ENCODE measurements at places on chromosomes 13 and 19. TPM values are rescaled to one million over a fixed set of nuclear protein-coding genes. Genes with fewer than 3 reads are reported as not detected.
A peak's percentile ranks its signal among the peaks of the same experiment; 100 is the strongest.

Gene CEACAM16
- total RNA-seq, result not detected

Gene KIR3DL1
- not detected for total RNA-seq

DNA sequence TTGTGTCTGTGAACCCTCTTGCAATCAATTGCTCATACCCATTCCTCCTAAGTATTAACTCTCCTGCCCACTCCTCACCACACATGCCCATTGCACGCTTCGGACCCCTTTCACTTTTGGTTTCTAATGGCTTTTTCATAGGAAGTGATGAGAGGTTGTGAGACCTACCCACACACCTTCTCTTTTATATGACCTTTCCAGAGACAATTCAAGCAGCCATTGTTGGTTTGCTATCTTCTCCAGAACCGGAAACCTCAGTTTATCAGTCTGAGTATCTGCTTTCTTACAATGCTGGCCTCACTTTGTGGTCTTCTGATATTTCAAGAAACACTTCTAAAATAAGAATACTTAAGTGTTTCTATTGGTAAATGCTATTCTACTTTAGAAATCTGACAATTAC lies 1550.8 kb upstream of the SLC10A2 start:
- no peak for DNase-seq

DNA sequence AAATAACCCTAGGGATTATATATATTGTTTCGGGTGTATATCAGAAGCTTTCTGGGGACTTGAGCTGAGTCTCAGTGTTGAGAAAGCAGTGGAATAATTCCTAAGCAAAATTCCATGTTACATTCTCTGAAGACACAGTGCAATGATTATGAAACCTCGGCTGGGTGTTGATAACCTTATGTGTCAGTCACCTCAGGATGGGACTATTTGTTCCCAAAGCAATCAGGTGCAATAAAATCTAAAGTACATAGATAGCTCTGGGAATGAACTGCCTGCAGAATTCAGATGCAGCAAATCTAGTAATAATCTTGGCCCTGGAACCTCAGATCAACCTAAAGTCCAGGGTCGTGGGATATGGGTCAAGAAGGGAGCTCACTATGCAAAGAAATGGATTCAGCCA lies 53.0 kb downstream of the EDNRB start:
- DNase-seq, result no peak

Gene B3GNT3
- total RNA-seq, result 17.3 TPM

Gene CDK8
- total RNA-seq, result 16.9 TPM

DNA sequence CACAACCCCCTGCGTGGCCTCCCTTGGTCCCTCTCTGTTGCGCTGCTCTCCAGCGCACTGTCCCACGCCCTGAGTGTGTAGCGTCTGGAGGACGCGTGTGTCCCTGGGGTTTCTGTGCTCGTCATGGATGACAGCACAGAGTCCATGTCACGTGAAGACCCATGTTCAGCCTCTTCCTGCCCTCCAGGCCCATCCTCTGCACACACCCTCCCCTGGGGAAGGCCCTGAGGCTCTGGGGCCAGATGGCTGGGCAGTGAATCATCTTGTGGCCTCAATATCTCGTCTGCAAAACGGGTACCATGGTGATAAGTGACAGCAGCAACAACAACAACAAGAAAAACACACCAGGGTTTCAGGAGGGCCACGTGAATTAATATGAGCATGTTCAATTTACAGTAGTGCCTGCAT lies 71.5 kb upstream of the ARHGEF7 start:
- no peak for DNase-seq

Gene NTN5
- total RNA-seq, result not detected

DNA sequence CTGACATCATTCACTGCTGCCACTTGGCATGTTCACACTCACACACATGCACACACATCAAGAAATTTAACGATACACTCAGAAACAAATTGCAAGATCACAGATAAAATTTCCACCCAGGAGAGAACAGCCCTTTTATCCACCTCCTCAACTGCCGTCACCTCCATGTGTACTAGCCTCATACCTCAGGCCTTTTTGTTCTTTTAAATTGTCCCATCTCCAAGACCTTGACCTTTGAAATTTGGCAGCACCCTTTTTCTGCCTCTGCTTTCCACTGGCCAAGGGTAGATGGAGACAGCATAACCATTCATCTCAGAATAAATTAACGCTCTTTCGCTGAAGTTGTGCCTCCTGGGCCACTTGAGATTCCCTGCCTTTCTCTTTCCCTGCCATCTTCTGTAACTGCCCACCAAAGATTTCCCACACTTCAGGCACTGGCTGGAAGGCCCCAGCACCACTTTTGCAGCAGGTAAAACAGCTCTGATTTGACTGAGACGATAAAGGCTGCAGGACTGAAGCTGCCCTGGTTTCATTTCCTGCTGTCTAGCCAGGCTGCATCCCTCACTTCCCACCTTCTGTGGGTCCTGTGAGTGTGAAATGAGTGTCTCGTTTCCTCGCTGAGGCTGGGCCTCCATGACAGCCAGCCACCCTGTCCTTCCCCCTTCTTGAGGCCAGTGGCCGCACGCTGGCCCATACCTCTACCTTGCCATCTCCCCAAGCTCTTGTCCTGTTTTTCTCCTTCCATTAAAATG lies 39.3 kb downstream of the MBNL2 start:
- DNase-seq, result no peak

DNA sequence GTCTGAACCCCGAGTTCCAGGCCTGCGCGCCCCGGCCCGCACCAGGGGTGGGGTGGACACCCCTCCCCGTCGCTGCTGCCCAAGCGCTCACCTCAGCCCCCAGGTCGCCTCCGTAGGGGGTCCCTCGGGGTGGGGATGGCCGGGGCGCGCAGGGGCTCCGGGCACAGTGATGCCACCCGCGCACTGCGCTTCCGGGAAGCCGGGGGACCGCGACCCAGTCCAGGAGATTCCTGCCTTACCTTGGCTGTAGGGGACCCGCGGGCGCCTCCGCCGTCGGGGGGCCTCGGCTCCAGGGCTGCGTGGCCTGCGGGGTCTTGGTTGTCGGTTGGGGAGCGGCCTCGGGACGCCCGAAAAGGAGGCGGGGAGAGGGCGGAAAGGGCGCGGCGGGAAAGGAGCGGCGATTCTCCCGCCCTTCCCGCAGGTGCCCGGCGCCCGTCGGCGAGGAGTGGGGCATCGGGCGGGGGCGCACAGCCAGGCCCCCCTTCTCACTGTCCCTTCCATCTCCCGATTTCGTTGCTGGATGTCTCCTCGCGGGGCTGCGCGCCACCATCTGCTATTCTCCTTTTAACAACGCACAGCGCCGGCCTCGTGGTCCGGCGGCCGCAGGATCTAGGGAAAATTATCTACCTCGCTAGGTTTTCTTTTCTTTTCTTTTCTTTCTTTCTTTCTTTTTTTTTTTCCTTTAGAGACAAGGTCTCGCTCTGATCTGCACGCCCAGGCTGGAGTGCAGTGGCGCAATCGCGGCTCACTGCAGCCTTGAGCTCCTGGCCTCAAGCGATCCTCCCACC lies at the start of gene KEAP1:
TSS of gene KEAP1 (minus strand) at position 355 of the 788 bp plus-strand sequence. CDS start 3,323 bp downstream, outside the sequence.
- no peak for DNase-seq

Gene GJB2
- 5.1 TPM for total RNA-seq

DNA sequence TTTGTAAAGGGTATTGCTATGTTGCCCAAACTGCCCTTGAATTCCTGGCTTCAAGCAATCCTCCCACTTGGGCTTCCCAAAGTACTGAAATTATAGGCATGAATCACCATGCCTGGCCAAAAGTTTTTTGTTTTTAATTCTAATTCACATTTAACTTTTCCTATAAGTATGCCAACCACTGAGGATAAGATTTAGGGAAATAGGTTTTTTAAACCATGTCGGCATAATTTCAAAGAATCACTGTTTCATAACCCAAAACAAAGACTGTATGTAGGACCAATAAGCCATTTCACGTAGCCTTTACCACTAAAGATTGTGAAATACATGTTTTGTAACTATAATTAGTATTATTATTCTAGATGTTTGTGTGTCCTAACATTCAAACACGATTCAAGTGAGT lies 8.2 kb downstream of the ZDHHC20 start:
- no peak for DNase-seq

- DNase-seq, result no peak
Measured at GRCh38 chr19:10826231-10826630, 9.8 kb downstream of the TMED1 start.

- DNase-seq, result no peak
Measured at GRCh38 chr13:57784633-57785032, 153.1 kb downstream of the PCDH17 start.

Gene CACNG7
- not detected for total RNA-seq

- no peak for DNase-seq
Measured at GRCh38 chr19:18756896-18757295, 34.2 kb downstream of the COMP start.

Gene CERS1
- 0.87 TPM for total RNA-seq

Gene NKPD1
- not detected for total RNA-seq

DNA sequence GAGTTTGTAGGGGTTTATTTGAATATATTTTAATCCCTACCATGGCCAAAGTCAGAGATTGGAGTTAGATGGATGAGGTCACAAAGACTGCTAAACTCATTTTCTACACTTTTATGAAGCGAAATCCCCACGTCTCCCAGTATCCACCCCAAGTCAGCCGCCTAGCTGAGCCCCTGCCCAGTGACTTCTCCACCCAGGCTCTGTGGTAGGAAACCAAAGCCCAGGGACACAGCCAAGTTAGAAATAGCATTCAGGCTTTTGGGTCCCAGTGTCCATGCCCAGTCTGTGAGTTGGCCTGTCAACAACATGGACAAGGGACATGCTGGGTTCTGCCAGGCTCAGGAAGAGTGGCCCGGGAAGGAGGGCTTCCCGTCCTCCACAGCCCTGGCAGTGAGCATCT lies 474.0 kb downstream of the FOXO1 start:
- DNase-seq, result no peak

- DNase-seq, result no peak
Measured at GRCh38 chr13:99702687-99703319, 201.5 kb downstream of the TM9SF2 start.

GRCh38 chr13:48746821-48747220 lies 93.1 kb downstream of the CYSLTR2 start:
- DNase-seq, result no peak

DNA sequence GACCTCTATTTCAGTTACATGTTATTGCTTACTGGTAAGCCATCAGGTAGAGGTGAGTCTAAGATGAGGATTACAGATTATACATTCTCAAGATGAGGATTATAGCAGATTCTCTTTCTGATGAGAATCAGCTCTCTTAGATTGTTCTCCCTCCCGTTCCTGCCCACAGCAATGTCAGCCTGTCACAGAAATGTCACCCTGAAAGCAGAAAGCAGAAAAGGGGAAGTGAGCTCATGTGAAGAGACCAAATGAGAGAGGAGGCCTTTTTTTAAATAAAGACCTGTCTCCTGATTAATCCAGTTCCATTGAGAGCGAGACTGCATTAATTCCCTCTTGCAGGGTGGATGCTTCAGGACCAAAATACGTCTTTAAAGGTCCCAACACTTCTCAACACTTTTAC lies 445.6 kb downstream of the KCTD12 start:
- no peak for DNase-seq

DNA sequence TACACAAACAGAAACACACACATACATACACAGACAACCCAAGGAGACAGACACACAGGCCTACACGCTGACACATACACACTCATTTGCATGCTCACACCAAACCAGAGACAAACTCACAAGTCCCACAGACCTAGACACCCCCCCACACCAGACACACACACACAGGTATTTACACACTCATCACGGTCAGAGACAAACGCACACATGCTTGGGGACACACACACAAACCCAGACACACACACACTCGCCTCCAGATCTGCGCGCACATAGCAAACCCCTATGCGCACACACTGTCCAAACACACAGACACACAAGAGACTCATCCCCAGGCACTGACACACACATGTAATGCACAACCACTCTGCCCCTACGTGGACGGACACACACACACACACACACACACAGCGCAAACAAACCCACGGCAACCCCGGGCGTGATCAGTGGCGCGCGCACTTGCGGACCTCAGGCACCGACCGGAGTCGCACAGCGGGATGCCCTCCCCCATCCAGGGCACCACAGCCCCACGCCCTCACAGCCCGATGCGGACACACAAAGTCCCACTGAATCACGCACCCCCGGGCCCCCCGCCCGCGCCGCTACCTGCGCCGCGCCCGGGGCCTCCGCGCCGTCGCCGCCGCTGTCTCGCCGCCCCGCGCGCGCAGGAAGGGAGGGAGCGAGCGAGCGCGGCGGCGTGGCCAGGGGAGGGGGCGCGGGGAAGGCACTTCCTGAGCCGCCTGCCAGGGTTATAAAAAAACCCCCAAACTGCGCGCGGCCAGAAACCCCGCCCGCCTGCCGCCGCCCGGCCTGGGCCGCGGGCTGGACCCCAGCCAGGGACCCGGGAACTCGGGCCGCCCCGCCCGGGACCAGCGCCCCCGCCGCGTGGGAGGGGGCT lies at the start of gene ADAMTS10:
TSS of gene ADAMTS10 (minus strand) at position 675 of the 895 bp plus-strand sequence. CDS start 5,005 bp downstream, outside the sequence.
- DNase-seq, result no peak

Gene NMRK2
- not detected for total RNA-seq

DNA sequence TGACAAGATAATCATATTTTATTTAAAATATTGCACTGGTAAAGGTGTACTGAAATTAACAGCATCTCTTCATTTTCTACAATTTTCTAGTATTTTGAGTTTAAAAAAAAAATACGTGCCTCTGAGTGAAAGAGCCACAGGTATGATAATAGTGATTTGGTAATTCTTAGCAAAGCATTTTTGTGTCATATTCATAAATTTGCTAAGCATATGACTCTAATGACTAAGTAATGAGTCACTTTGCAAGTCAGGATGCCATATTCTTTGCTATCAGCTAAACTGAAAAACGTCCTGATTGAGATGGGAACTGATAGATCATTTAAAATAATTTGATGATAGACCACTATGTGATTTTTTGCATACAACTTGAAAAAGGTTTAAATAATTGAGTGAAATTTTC lies 136.1 kb upstream of the IRS2 start:
- DNase-seq, result no peak

DNA sequence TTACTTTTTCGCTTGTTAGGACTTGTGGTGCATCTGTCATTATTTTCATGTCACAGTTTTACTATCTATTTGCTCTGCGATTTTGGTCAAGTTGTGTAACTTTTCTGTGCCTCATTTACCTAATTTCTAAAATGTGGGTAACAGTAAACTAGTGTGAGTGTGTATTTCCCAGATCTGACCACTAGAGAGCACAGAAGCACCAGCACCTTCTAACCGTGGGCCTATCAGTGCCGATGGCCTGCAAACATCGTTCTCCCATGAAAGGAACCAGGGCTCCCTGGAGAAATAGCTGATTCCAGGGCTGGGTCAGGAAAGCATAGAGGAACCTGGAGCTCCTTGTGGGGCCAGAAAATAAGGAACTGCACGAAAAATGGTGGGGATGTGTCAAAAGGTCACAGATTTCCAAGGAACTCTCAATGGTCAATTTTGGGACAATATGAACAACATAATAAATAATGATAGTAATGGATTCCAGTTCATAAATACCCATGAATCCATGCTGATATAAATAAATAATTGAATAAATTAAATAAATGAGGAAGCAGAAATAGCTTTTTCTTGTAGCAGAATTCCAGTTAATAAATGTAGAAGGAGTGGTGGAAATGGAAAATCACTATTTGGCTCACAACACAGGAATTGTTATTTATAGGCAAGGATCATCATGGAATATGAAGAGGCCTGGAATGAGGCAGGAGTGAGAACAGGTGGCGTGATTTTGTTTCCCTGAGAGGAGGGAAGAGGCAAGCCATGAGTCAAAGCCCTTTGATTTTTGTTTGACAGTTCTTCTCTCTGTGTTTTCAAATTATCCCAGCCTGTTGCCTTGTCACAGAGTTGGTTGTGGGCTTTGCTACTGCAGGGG lies 31.1 kb downstream of the CEACAM8 start:
- peak; percentile 1 for DNase-seq

All from epithelial cell of proximal tubule (primary cell).